SK-N-SH (cell line): ENCODE measurements at places on chromosomes 1 and 21. TPM values are rescaled to one million over a fixed set of nuclear protein-coding genes. Genes with fewer than 3 reads are reported as not detected.

DMBX1 gene
- polyA plus RNA-seq, result not detected in 2 replicates

DNA sequence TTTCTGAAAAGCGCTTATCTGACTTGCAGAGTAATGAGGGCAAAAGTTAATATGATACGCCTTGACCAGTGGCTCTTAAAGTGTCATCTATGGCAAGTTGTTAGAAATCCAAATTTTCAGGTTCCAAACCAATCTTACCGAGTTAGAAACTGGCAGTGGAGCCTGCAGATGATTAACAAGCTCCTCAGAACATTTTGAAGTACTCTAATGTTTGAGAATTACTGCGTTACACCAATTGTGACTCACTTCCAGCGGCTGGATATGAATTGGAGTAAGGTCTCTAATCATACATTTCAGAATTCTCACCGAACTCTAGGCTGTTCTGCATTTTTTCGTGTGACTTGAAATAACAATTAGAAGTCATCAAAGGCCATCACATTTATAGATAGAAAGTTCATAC lies 73.5 kb upstream of the TMPRSS15 start:
- H3K4me3 ChIP-seq, result no peak overlapping the region
- DNase-seq, result no peak
- no peaks in the 10 kb centered on the region for H3K4me1 ChIP-seq
- H3K27me3 ChIP-seq, result no peaks in the 10 kb centered on the region

DNA sequence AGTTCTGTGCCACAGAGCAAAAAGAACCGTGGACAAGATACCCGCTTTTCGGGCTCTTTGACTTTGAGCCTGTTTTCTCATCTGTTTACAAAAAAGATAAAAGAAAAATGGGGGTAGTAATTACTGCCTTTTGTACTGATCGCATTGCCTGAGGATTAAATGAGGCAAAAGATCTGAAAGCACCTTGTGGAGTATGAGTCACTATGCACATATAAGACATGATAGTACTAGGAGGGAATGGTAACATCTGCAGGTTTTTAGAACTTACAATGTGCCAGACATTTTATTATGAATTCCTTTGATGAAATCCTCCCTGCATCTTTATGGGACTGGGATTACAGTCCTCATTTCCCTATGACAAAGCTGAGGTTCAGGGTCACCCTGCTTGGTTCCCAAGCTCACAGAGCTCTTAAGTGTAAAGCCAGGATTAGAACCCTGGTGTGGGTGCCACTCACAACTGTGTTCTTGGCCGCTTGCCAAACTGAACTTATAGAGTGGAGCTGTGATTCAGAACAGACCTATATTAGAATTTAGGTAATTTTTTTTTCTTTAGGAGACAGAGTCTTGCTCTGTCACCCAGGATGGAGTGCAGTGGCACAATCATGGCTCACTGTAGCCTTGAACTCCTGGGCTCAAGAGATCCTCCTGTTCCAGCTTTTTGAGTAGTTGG lies 1.8 kb downstream of the DISC1 start:
- H3K4me3 ChIP-seq, result no peak overlapping the region
- H3K27me3 ChIP-seq, result no peaks in the 10 kb centered on the region
- no peaks in the 10 kb centered on the region for H3K36me3 ChIP-seq
- no peak overlapping the region for H3K27ac ChIP-seq

DNA sequence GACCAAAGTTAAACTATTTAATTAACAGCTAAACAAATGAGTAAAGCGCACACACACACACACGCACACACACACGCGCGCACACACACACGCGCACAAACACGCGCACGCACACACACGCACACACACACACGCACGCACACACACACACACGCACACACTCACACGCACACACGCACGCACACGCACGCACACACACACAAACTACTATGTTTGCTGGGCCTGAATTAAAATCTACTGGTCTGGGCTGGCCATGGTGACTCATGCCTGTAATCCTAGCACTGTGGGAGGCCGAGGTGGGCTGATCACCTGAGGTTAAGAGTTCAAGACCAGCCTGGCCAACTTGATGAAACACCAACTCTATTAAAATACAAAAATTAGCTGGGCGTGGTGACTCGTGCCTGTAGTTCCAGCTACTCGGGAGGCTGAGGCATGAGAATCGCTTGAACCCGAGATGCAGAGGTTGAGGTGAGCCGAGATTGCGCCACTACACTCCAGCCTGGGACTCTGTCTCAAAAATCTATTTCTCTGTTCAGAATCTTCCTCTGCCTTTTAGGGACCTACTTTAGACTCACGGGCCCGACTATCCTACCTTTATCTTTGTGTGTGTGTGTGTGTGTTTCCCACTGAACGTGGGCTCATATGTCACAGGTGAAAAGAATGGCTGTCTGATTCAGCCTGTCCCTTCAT lies 37.5 kb upstream of the DNAJC11 start:
- H3K4me1 ChIP-seq, result 0 out of 2 replicates have a peak, but pooled peaks cover 9% of the 10 kb centered on the region
- no peaks in the 10 kb centered on the region for H3K36me3 ChIP-seq
- no peaks in the 10 kb centered on the region for H3K27me3 ChIP-seq
- no peak overlapping the region for H3K27ac ChIP-seq
